Left lobe of liver (tissue), 2 donors: ENCODE measurements at places on chromosomes 16 and 17. TPM values are rescaled to one million over a fixed set of nuclear protein-coding genes. Genes with fewer than 3 reads are reported as not detected.

DNA sequence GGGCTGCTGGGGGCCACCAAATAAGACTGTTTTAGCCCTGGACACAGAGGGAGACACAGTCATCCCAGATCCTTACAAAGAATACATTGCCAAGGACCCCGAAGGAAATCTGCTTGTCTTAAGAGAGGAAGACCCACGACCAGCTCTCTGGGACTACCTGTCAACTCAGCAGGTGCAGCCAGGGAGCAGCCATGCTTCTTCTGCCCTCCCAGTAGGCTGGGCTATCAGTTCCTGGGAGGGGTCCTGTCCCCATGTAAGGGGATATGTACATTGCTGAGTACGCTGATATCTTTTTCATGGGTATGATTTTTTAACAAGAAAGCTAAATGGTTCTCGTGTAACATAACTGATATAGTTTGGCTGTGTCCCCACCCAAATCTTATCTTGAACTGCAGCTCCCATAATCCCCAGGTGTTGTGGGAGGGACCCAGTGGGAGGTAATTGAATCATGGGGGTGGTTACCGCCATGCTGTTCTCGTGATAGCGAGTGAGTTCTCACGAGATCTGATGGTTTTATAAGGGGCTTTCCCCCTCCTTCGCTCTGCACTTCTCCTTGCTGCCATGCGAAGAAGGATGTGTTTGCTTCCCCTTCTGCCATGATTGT lies 11.3 kb downstream of the SSTR2 start:
- DNase-seq: no peak

DNA sequence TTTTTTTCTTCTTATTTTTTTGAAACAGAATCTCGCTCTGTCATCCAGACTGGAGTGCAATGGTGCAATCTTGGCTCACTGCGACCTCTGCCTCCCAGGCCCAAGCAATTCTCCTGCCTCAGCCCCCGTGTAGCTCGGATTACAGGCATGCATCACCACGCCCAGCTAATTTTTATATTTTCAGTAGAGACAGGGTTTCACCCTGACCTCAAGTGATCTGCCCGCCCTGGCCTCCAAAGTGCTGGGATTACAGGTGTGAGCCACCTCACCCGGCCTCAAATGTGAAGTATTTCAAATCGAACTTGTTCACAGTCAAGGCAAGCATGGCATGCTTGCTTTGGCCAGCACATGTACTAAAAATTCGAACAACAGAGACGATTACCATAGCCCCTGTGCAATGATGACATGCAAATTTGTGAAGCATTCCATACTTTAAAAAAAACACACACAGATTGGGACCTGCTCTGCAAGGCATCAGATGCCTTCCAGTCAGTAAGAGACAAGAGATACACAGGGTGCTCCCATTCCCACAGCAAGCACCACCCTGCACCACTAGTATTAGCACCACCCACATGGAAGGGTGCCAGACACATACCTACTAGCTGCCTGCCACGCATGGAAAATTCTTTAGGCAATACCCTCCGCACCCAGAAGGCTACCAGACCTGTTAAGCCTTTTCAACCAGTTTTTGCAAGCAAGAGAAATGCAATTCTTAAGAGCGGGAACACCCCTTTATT lies 47.2 kb downstream of the ANKRD11 start:
- DNase-seq: no peak

DNA sequence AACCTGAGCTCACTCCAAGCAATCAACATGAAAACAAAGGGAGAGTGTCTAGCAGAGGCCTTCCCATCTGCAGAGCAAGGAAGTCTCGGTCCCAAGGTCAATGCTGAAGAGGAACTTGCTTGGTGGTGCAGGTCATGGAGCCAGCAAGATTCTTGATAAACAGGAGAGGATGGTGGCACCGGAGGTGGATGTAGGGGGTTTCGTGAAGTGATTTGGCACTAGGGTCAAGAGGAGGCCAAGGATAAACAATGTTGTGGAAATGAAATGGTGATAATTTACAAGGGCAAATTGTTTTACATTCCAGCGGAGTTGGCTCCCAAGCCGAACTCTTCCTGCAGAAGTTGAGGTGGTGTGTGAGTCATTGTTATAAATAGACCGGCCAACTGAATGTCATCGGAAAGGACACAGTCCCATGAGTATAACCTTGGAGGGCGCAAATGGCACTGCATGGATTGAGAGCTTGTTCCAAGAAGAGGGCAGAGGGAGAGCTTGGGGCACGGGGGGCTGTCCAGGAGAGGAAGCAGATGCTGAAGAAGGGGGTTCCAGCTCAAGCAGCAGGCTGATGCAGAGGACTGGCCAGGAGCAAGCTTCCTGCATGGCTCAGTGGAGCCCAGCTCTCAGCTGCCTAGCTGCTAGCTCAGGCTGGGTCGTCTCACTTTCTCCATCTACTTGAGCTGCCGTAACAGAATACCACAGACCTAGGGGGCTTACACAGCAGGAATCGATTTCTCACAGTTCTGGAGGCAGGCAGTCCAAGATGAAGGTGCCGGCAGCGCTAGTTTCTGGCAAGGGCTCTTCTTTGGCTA lies 136.6 kb downstream of the COPRS start:
- DNase-seq: no peak

DNA sequence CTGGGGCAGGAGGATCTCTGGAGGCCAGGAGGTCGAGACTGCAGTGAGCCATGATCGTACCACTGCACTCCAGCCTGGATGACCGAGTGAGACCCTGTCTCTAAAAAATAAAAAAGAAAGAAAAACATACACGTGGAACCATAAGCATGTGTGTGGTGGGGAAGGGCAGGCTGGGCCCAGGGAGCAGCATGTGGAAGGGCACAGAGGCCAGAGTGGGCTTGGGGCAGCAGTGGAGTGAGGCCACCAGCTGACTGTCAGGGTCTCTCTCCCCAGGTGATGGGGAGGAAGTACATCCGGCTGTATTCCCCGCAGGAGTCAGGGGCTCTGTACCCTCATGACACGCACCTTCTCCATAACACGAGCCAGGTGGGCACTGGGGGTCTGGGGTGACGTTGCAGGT lies 16.8 kb downstream of the KDM8 start:
- no peak for DNase-seq

- DNase-seq: peak; percentile 72
These were observed at the start of gene KLHL36 for GRCh38 chr16:84647828-84648594. Gene KLHL36, plus strand, starts transcription at chr16:84648511. Its CDS starts 2,357 bp downstream, at chr16:84650868.

DNA sequence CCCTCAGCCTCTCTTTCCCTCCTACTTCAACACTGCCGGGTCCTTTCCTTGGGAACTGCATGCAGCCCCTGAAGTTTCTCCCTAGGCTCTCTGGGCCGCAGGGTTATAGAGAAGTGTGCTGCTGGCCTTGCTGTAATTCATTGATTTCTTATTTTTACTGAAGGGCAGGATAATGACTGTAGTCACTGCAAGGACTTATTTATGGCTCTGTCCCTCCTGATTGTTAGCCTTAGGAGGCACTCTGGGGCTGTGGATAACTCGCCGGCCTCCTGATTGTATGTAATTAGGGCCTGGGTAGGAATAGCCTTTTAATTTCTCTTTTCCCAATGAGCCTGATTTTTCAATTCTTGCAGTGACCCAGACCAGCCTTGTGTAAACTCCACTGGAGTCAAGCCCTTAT lies 138.3 kb upstream of the CDH13 start:
- DNase-seq: no peak

DNA sequence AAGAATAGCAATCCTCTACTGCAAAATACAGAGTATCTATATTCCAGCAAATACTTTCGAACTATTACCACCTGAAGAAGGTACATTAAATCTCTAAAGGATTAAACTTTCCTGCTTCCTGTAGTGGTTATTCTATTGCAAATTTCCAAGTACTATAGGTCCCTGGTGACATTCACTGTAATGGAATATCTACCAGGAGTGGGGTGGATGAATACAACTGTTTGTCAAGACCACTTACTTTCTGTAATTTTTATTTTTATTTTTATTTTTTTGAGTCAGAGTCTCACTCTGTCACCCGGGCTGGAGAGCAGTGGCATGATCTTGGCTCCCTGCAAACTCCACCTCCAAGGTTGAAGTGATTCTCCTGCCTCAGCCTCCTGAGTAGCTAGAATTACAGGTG lies 389.5 kb downstream of the TMEM114 start:
- DNase-seq: no peak

GRCh38 chr17:7213895-7214299 lies 5.7 kb downstream of the DLG4 start:
- DNase-seq: no peak

DNA sequence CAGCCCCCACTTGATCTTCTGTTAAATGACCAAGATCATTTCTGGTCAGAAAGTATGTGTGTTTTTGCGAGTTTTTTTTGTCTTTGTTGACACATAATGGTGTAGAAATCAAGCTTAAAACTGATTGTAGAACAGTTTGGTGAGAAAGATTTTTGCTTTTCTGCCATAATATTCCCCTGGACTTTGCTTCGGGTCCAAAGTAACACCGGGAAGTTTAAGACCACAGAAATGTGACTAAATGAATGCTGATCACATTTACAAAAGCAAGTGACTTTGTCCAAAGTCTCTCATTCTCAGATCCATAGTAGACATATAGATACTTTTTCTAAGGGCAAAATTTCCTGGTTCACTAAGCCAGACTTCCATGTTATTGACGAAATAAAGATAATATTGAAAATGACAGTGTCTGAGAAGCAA lies 2.6 kb downstream of the FAM20A start:
- DNase-seq: no peak

DNA sequence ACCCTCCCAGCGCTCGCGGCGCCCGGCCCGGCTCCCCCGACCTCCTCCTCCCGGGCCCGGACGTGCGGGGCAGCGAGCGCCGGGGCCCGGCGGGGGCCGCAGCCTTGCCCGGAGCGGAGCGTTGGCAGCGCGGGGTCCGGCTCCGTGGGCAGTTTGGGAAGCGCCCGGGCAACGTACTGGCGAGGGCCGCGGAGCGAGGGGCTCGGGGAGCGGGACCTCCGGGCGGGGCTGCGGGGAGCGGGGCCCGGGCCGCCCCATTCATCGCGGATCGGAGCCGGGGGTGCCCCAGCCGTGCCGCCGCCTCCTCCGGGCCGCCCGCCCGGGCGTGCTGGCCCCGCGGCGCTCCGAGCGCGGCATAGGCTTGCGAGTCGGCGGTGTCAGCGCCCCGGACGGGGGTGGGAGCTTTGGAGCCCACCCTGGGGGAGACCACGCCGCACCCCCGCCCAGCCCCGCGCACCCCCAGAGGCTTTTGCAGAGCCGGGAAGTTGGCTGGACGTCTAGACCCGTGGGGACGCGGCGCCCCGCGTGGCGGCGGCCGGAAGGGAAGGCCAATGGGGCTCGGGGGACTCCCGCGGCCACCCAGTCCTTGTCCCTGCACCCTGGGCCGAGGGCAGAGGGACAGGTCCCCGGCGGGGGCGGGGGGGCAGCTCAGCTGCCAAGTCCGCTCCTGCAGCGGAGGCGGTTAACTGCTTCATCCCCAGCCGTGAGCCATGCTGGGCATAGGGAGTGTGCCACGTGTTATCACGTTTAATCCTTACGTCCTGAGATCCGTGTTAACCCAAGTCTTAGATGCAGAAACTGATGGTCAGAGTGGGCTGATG lies 852 bp downstream of the ZNF469 start:
- no peak for DNase-seq

- DNase-seq: no peak
These were observed 680 bp downstream of the ZNF629 start for GRCh38 chr16:30786115-30786935.

- DNase-seq: no peak
These were observed 2.1 kb downstream of the PRR35 start for GRCh38 chr16:561957-562938.

- DNase-seq: peak; percentile 60
These were observed 303 bp upstream of the SCNN1G start for GRCh38 chr16:23182206-23182678.

DNA sequence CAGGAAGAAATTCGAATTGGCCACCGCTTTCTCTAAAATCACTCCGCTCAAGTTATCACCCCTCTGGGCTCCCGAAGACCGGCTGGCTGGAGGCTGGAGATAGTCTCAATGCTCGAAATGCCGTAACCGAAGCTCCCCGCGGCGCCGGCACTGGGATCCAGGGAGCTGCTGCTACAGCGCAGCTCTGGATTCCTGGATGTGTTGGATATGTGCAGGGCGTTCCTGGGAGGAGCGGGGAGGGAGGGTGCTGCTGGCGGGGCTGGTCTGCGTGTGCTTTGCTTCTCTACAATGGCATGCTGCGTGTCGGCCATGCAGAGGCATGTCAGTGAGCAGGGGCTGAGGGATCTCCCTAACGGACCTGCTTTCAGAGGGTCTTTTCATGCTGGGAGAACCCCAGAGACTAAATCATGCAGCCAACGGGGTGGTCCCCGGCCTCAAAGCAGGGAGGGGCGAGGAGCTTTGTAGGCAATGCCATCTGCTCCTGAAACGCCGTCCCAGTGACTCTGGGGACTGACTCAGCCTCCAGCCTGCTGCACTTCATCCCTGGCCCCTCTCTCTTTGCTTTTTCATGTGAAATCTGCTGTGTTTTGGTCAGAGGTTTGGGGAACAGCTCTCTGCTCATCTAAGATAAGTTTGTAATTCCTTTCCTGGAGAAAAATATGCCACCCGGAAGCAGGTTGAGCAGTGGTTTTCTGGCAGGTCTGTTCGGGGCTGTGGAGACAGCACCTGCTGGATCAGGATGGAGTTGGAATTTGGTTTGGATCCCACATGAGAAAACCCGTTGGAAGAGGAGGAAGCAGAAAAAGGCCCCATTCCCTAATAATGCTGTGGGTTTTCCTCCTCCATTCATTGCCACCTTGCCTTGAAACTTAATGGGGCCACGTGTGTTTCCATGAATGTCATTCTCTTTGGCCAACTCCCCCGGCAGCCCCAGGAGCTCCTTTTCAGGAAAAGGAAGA lies 311.4 kb downstream of the SEC14L1 start:
- no peak for DNase-seq

GRCh38 chr17:44900894-44901293 lies 1.6 kb upstream of the EFTUD2 start:
- no peak for DNase-seq

- peak; percentile 51 for DNase-seq
These were observed 22.0 kb downstream of the CLUH start for GRCh38 chr17:2689411-2690164.

DNA sequence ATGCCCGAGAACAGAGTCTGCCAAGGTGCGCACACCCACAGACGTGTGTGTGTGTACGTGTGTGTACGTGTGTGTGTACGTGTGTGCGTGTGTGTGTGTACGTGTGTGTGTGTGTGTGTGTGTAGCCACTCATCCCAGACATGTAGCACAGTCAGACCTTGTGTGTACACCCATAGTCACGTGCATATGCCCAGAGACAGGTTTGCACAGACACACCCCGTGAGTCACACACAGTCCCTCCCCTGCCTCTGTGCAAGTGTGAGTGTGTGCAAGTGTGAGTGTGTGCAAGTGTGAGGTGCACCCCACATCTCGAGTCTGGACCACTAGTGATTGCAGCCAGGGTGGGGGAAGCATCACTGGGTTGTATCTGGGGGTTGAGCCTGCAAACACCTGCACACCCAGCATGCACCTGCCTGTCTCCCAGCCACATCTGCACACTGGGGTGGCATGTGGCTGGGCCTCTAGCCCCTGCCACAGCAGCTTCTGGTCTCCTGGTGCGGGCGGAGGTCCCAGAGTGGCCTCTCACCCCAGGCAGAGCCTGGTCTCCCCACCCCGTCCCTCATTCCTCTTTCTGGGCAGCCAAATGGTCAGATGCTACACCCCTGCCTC lies 23.6 kb downstream of the BAHCC1 start:
- no peak for DNase-seq

- DNase-seq: peak; percentile 75
These were observed 43.3 kb downstream of the PGS1 start for GRCh38 chr17:78421534-78422266.

Gene RAMP2
- 3.4 TPM for total RNA-seq

Gene NOL3
- 40.7 TPM for total RNA-seq

Gene OTOP2
- not detected for total RNA-seq

Gene USP43
- total RNA-seq: 11.8 TPM

Gene COG4
- 31.2 TPM for total RNA-seq

Gene RAC3
- 8.7 TPM for total RNA-seq
